Peyer's patch (tissue), 4 donors: ENCODE measurements at places on chromosomes 12 and 14. TPM values are rescaled to one million over a fixed set of nuclear protein-coding genes. Genes with fewer than 3 reads are reported as not detected.

- DNase-seq, result no peak
These were observed 218.5 kb downstream of the PHLDA1 start for GRCh38 chr12:75813072-75813471.

DNA sequence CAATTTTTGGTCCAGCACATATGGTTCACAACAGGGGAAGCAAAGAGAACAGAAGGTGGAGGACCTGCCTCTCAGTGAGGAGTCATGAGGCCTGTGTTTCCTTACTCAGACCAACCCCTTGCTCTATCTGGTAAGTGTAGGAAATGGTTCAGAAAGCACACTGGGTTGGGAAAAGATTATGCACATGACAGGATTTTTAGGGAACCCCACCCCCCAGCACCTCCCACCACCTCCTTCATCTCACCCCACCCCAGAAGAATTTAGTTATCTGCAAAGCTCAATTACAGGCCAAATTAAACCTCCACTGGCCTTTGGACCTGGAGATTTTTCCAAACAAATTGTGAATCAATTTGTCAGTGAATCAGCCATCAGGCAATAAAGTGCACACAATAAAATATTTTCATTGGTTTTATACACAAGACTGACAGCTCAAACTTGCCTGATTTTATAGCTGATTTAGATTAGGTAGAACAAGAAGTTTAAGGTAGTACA is 132.8 kb downstream of the DACT1 start:
- DNase-seq, result no peak

DNA sequence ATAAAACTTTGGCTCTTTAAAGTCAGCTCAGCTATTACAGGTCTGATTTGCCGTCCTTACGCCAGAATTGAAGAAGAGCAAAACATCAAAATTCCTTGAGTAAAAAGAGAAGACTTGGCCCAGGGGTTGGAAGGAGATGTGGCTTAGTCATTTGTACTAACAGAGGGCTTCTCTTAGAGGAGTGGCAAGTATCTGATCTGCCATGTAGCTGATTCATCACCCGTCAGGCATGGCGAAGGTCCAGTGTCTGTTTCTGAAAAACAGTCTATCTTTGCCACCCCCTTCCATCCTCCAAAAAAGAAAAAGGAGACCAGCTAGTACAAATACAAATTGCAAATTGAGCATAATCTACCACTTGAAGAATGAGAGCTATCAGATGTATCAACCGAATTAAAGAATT is 91.9 kb downstream of the RAD52 start:
- DNase-seq, result no peak

- DNase-seq, result no peak
These were observed 47.2 kb downstream of the PEBP1 start for GRCh38 chr12:118183155-118183554.

DNA sequence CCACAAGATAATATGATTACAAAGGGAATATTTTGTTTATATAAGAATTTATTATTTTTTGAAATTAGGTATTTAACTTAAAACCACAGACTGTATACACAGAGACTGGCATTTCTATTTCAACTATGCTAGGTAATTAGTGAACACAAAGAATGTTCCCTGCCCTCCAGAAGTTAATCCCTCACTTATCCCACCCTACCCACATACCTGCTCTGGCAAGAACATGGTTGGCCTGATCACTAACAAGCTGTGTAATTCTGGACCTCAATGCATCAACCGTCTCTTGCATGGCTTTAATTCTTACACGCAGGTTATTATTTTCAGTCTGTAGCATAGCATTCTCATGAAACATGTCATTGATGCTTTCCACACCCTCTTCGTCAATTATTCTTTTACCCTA is 85.9 kb downstream of the KIF21A start:
- no peak for DNase-seq

GRCh38 chr12:107519906-107520859 is 165.4 kb upstream of the PWP1 start:
- DNase-seq, result no peak

DNA sequence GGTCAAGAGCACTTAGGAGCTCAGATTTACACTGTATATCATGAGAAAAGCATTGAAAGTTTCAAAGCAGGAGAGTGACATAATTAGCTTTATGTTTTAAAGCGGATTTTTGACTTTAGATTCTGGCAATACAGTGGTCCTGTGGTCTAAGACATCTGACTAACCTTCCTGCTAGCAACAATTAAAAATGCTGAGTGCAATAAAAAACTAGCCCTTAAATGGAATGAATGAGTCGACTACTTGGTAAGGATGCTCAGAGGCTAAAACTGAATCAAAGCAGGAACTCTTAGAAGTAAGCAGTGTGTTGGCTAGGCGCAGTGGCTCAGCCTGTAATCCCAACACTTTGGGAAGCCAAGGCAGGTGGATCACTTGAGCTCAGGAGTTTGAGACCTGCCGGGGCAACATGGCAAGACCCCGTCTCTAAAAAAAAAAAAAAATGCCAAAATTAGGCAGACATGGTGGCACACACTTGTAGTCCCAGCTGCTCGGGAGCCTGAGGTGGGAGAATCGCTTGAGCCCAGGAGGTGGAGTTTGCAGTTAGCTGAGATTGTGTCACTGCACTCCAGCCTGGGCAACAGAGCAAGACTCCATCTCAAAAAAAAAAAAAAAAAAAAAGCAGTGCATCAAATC is 18.9 kb downstream of the BICD1 start:
- DNase-seq, result no peak

GRCh38 chr14:93431036-93431670 is 414 bp downstream of the UNC79 start:
- DNase-seq, result no peak

DNA sequence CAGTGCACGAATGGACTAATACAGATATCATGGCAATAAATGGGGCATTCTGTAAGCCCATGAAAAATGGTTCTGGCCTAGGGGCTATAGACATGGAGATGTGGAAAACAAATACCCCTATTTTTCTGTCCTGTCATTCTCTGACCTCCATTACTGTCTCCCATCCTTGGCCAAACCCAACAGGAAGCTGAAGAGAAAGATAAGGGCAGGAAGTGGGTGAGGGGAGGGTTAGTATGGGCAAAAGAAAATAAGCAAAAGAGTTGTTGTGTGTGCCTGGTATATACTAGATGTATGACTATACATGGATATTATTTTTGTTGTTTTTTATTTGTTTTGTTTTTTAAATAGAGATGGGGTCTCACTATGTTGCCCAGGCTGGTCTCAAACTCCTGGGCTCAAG is 339.3 kb downstream of the PCNX1 start:
- no peak for DNase-seq

- DNase-seq, result no peak
These were observed 57.9 kb downstream of the PPM1H start for GRCh38 chr12:62876938-62877548.

DNA sequence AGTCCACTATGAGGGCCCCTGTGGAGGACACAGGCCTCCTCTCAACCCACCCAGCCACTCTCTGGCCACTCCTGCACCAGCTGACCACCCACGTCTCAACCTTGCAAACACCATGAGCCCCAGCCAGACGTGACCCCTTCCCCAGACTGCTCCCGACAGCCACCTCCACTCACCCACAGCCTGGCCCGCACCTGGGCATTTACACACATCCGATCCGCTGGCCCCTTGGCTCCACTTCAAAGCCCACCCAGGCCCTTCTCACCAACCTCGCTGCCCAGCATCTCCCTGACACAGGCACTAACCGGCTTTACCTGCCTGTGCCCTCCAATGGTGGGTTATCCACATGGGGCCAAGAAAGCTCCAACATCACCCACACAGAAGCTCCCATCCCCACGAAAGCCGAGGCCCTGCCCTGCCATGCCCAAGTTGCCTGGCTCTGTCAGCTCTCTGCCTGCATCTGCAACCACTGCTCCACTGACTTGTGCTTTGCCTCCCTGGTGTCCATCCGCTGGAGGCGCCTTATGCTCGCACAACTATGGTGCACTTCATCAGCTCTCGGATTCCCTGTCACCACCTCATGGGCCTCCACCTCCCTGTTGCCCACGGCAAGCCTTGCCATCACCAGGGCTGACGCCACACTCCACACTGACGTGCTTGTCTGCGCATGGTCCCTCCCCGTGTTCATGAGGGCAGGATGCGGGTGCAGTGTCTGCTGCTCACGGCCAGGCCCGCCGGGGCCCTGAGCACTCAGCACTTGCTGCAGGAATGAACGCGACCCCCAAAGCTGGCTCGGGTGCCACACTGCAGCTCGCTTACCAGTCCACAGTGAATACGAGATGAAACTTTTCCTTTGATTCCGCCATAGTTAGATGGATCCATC is 16.7 kb downstream of the P2RX2 start:
- no peak for DNase-seq

DNA sequence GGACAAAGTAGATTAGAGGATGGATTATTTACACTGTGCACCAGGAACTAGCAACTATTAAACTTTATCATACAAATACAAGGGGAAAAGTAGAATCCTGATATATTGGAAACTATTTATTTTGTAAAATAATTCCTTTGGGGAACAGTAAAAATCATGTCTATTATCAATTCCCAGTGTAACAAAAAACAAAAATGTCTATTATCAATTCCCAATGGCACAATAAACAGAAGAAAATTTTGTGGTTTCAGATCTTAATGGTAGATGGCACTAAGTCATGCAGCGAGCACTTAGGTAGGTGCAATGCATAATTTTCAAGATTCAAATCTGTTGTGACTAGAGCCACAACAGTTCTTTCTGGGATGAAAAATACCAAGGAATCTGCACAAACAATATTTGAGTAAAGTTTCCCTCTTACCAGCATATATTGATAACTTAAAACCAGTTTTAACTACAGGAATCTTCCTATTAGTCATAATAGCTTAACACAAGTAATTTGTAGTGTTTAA is 13.7 kb downstream of the CFL2 start:
- no peak for DNase-seq

- no peak for DNase-seq
These were observed 5.1 kb upstream of the GPR33 start for GRCh38 chr14:31492759-31493498.

DNA sequence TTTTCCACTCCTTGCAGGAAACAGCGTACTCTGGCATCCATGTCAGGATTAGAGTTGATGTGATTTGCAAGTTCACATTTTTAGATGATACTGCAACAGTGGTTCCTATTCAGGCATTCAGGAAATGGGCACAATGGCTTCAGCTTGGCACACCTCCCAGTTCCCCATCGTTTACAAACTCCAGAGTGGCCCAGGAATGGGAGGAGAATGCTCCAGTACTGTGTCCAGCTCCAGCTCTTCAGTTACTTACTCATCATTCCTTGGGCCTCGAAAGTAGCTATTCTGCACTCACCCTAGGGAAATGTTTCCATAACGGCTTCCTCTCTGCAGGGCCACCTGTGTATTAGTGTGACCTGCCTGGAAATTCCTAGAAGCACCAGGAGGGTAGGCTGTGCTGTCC is 239.7 kb upstream of the RGS6 start:
- DNase-seq, result no peak

- no peak for DNase-seq
These were observed 88.3 kb upstream of the ATP2B1 start for GRCh38 chr12:89796798-89797382.

GRCh38 chr12:78271546-78271945 is 440.9 kb downstream of the NAV3 start:
- DNase-seq, result no peak

- no peak for DNase-seq
These were observed 50.9 kb downstream of the RIN3 start for GRCh38 chr14:92564344-92565039.

GRCh38 chr12:111427417-111428074 is 21.8 kb downstream of the SH2B3 start:
- no peak for DNase-seq

NELL2 gene
- total RNA-seq, result 16.5 TPM

RFX4 gene
- total RNA-seq, result not detected

SLC38A4 gene
- total RNA-seq, result 18.6 TPM

NEUROD4 gene
- total RNA-seq, result not detected

PTGER2 gene
- total RNA-seq, result 6.4 TPM

MEG3 gene
- total RNA-seq, result 5.8 TPM
